ENCODE measurements at places on chromosomes 4 and X. TPM values are rescaled to one million over a fixed set of nuclear protein-coding genes. Genes with fewer than 3 reads are reported as not detected.

GRCh38 chr4:168265327-168265726, 53.2 kb downstream of the DDX60 start:
- no peak for DNase-seq

DNA sequence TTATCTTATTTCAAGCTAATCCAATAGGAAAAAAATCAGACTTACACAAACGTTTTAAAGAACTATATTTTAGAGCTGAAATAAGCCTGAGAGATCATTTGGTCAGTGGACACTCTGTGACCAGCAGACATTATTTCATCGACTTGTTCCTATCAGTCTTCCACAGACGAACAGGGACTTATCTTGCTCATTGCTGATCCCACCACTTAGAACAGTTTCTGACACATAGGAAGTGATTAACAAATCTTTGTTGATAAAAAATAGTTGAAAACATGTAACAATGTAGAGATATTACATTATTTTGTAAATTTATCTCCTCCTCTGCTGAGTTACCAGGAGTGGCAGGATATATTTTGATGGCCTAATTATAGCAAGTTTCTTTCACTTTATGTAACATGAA, 65.8 kb downstream of the TAPT1 start:
- no peak for DNase-seq

Gene HERC6
- 6.1 TPM for polyA plus RNA-seq

Gene MAGEC3
- 0.29 TPM for polyA plus RNA-seq

Gene YY2
- 2.9 TPM for polyA plus RNA-seq

DNA sequence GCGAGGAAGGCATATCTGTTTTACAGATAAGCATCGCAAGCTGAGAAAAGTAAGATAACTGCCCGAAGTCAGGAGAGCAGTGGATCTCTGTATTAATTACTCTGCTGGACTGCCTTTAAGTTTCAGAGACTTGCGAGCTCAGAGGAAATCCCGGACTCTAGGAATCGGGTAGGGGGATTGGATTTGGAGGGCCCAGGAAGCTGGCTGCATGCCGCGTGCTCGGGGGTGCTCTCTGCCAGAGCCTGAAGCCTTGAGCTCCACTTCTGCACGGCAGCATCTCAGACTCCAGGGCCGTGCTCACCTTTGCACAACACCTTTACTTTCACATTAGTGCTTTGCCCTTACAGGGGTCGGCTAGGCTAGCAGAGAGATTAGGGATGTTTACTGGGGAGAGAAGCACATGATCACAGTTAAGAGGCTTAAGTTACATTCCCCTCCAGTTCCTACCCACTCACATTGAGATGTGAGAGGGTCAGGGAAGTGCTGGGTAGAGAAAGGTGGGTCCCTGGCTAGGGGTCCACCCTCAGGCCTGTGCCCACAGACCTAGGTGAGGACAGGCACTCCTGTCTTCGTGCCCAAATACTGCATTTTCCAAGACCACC, 57.0 kb downstream of the TRIML1 start:
- DNase-seq = no peak

- DNase-seq = no peak
Observed at GRCh38 chr4:139214039-139214534, 37.1 kb upstream of the ELF2 start.

Gene HNRNPD
- 485 TPM for polyA plus RNA-seq

Gene UNC5C
- polyA plus RNA-seq = 36.7 TPM

All from right renal pelvis (tissue), 4 donors.